ENCODE measurements at places on chromosomes 16 and 17. TPM values are rescaled to one million over a fixed set of nuclear protein-coding genes. Genes with fewer than 3 reads are reported as not detected.

GRCh38 chr16:14125000-14125681, 54.0 kb downstream of the MRTFB start:
- DNase-seq = no peak

- DNase-seq = no peak
Measured at GRCh38 chr17:38361694-38362465, 10.2 kb downstream of the SOCS7 start.

DNA sequence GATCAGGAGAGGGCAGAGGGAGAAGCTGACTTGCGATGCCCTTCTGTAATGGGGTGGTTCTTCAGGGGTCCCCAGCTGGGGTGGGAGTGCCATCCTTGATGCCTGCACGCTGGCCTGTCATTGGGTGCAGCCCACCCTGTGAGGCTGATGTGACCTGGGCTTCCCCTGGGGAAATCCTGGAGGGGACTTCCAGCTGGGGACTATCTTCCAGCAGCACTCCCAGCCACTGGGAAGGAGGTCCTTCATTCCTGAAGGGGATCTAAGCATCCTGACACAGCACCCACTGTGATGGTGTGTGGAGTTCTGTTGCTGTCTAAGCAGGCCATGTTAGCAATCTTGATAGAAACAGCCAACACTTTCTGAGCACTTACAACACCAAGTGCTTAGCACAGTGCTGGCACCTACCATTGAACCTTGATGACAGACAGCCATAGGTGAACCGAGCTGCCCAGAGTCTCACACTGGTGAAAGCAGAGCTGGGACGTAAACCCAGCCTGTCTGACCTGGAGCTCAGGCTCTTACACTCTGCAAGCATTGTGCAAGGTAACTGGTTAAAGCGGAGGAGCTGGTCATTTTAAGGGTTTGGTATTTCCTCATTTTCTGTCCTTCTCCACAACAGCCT, 211.3 kb downstream of the CCDC182 start:
- DNase-seq = no peak

GRCh38 chr16:10754941-10755340, 11.3 kb downstream of the NUBP1 start:
- DNase-seq = no peak

DNA sequence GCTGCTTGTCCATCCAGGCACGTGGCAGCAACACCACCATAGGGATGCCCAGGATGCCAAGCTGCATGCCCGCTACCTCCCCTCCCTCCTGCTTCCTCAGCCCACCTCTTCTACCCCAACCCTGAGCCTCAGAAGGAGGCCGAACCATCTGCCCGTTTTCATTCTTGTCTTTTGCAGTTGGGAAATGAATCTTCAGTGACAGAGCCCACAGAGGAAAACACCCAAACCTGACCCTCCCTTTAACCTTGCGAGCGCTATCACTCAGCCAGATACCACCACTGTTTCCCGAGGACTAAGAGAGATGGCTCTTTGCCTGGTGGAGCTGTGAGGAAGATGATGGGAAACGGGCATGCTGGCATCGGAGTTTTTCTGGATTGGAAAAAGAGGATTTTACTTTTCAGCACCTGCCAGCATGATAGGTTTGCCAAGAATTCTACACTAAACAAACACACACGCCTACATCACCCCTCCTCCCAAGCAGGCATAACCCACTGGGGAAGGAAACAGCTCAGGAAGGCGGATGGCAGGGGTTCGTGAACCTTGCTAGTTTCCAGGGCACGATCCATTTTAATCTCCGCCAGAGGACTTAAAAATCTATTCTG, 457.4 kb downstream of the SLC39A11 start:
- no peak for DNase-seq

GRCh38 chr16:10509534-10510025, 70.8 kb downstream of the EMP2 start:
- DNase-seq = peak; percentile 50

DNA sequence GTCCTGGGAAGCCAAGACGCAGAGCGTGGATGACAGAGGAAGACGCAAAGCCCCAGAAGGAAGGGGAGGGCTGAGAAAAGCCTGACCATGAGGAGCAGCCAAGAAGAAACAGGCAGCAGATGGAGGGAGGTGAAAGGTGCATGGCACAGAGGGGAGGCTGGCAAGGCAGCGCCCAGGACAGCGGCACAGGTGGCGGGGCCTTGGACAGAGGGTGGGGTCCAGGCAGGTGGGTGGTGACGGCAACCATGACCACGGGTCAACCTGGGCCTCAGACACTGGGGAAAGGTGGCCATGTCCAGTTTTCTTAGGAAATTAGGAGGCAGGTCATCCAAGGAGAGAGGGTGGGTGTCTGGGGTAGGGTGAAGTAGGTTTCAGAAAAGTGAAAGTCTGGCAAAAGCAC, 17.0 kb downstream of the ARHGAP17 start:
- no peak for DNase-seq

TP53TG3 gene
- total RNA-seq = not detected
